ENCODE measurements at places on chromosomes 12 and 14. TPM values are rescaled to one million over a fixed set of nuclear protein-coding genes. Genes with fewer than 3 reads are reported as not detected.

FOXA1 gene
- total RNA-seq: 0.11 TPM

GLS2 gene
- 1.5 TPM for total RNA-seq

ALX1 gene
- not detected for total RNA-seq

GXYLT1 gene
- 9.8 TPM for total RNA-seq

SOAT2 gene
- not detected for total RNA-seq

SLCO1B3 gene
- not detected for total RNA-seq

ADAMTS20 gene
- not detected for total RNA-seq

PPP4R4 gene
- total RNA-seq: 1.2 TPM

CLSTN3 gene
- total RNA-seq: 60.7 TPM

YARS2 gene
- total RNA-seq: 29.3 TPM

LMNTD1 gene
- total RNA-seq: not detected

- no peaks in the 10 kb centered on the region for H3K27me3 ChIP-seq
- no peak overlapping the region for H3K4me3 ChIP-seq
- H3K36me3 ChIP-seq: peaks cover 20% of the 10 kb centered on the region
- H3K27ac ChIP-seq: no peak overlapping the region
Measured at GRCh38 chr12:57483466-57483865, 3.8 kb upstream of the ARHGAP9 start.

GRCh38 chr14:92751819-92752218 lies 3.4 kb upstream of the LGMN start:
- no peak overlapping the region for H3K4me3 ChIP-seq
- H3K27ac ChIP-seq: no peak overlapping the region
- peaks cover 3% of the 10 kb centered on the region for H3K36me3 ChIP-seq
- DNase-seq: no peak
- peaks cover 25% of the 10 kb centered on the region for H3K4me1 ChIP-seq

DNA sequence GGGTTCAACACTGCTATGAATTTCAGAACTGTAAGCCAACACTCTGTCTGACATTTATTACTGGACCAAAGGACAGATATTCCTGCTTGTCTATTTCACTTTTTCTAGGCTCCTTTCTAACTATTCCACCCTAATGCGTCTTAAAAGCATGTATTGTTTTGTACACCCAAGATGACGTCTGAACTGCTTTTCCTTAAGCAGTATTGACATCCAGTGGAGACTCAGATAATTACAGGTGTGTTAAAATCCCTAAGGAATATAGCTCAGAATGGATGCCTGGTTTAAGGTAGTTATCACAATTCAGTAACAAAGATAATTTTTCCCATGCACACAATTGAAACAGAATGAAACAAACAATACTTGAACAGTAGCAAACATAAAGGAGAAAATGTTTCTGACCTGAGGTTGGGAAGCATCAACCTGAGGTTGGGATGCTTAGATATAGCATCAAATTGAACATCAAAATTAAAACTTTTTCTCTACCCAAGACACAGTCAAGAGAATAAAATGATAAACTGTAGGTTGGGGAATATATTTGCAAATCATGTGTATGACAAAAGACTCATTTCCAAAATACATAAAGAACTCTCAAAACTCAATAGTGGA lies 93.7 kb upstream of the PTPRR start:
- no peak for DNase-seq
- H3K4me1 ChIP-seq: peaks cover 3% of the 10 kb centered on the region
- no peak overlapping the region for H3K4me3 ChIP-seq
- H3K27ac ChIP-seq: no peak overlapping the region

GRCh38 chr12:28925719-28926376 lies 223.2 kb upstream of the FAR2 start:
- DNase-seq: no peak
- H3K4me3 ChIP-seq: no peak overlapping the region
- H3K27ac ChIP-seq: no peak overlapping the region
- H3K27me3 ChIP-seq: no peaks in the 10 kb centered on the region
- H3K36me3 ChIP-seq: no peaks in the 10 kb centered on the region
- H3K4me1 ChIP-seq: no peaks in the 10 kb centered on the region

GRCh38 chr14:91575469-91576208 lies 65.5 kb upstream of the PPP4R3A start:
- H3K27ac ChIP-seq: no peak overlapping the region
- peaks cover 16% of the 10 kb centered on the region for H3K4me1 ChIP-seq
- no peak overlapping the region for H3K4me3 ChIP-seq

- no peak for DNase-seq
- H3K36me3 ChIP-seq: no peaks in the 10 kb centered on the region
- no peaks in the 10 kb centered on the region for H3K27me3 ChIP-seq
- no peak overlapping the region for H3K27ac ChIP-seq
- no peaks in the 10 kb centered on the region for H3K4me1 ChIP-seq
- no peak overlapping the region for H3K4me3 ChIP-seq
Measured at GRCh38 chr14:44613061-44613712, 106.1 kb upstream of the FSCB start.

GRCh38 chr12:80551897-80552296 lies 107.9 kb downstream of the PTPRQ start:
- no peak overlapping the region for H3K4me3 ChIP-seq
- H3K4me1 ChIP-seq: no peaks in the 10 kb centered on the region
- no peak overlapping the region for H3K27ac ChIP-seq
- no peaks in the 10 kb centered on the region for H3K36me3 ChIP-seq
- DNase-seq: no peak

DNA sequence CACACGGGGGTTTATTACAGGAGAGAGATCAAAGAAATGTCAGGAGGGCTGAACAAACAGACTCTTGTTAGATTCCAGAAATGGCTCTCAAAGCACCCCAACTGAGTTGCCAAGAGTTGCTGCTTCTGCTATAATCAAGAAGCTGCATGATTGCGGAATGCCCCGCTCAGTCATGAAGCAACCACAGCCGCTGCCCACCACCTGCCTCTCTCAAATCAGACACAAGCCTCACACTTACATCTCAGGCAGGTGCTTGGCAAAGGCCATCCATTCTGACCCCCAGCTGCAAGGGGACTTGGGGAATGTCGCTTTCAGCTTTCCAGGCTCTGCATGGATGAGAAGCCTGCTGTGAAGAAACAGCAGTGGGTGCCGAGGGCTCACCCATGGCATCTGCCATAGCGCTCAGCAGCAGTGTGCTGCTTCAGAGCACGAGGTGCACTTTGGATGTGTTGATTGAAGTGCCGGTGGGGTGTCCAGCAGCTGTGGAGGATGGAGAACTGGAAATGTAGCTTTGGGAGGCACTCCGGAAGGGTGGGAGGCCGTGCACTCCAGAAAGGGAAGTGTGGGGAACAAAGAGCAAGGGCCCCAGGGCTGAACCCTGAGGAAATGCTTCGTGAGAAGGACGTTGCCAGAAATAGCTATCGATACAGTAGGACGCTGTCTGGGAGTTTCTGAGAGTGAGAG lies 37.7 kb downstream of the LRRC74A start:
- no peak overlapping the region for H3K27ac ChIP-seq
- H3K27me3 ChIP-seq: peaks cover 13% of the 10 kb centered on the region
- H3K4me1 ChIP-seq: peaks cover 10% of the 10 kb centered on the region
- H3K4me3 ChIP-seq: no peak overlapping the region
- DNase-seq: no peak

DNA sequence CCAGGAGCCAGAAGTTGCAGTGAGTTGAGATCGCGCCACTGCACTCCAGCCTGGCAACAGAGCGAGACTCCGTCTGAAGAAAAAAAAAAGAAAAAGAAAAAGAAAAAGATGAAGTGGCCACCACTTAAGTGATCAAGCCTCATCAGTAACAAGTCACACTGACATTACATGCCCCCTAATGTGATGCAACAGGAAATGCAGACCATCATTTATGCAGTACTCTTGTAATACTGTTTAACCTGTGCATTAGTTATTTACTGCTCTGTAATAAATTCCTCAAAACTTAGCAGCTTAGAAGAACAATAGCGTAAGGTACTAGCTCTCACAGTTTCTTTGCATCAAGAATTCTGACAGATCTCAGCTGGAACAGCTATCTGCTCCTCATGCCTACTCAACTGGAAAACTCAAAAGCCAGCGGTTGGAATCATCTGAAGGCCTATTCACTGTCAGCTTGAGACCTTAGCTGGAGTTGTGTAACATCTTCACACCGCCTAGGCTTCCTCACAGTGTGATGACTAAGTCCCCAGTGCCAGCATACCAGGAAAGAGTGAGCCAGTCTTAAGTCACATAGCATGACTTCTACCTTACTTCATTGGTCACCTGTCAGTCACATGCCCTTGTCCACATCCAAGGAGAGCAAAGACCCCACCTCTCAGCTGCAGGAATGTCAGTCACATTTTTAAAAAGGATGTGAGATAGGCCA lies 31.5 kb downstream of the EPS8 start:
- H3K27ac ChIP-seq: no peak overlapping the region
- H3K27me3 ChIP-seq: peaks cover 8% of the 10 kb centered on the region
- no peak for DNase-seq
- H3K36me3 ChIP-seq: no peaks in the 10 kb centered on the region
- peaks cover 4% of the 10 kb centered on the region for H3K4me1 ChIP-seq

DNA sequence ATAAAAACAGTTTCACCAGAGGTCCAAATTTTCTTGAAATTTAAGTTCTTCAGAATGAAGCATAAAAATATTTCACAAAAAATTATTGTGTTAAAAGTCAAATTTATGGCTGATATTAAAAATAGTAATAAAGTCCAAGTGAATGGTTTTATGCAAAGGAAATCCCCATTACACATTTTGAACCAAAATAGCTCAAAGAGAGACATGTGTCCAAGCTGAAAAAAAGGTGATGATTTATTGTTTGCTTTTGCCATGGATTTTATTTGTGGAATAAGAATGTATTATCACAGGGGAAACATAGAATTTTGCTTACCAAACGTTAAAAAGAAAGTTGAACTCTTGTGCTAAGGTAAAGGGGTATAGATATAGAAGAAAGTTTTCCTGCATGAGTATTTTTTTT lies 4.6 kb downstream of the FOXG1 start:
- no peak for DNase-seq
- peaks cover 46% of the 10 kb centered on the region for H3K27me3 ChIP-seq
- H3K4me3 ChIP-seq: no peak overlapping the region
- no peaks in the 10 kb centered on the region for H3K4me1 ChIP-seq
- H3K27ac ChIP-seq: no peak overlapping the region

- H3K4me3 ChIP-seq: peak within 1 kb of the TSS; percentile 85
- H3K36me3 ChIP-seq: peaks cover 6% of the 10 kb centered on the region
- H3K27ac ChIP-seq: peak within 1 kb of the TSS; percentile 79
- no peaks in the 10 kb centered on the region for H3K27me3 ChIP-seq
- no peak for DNase-seq
- H3K4me1 ChIP-seq: peaks cover 23% of the 10 kb centered on the region
Measured at GRCh38 chr14:105486163-105486973, at the start of gene CRIP1. TSS of gene CRIP1 (plus strand) at chr14:105486886. CDS start at chr14:105487260, 374 bp downstream.

GRCh38 chr14:50085570-50086320 lies 30.6 kb downstream of the VCPKMT start:
- H3K27me3 ChIP-seq: no peaks in the 10 kb centered on the region
- peaks cover 15% of the 10 kb centered on the region for H3K36me3 ChIP-seq
- H3K4me3 ChIP-seq: peak overlapping the region; percentile 6
- H3K27ac ChIP-seq: peak overlapping the region; percentile 91
- peak; percentile 9 for DNase-seq
- peaks cover 80% of the 10 kb centered on the region for H3K4me1 ChIP-seq

DNA sequence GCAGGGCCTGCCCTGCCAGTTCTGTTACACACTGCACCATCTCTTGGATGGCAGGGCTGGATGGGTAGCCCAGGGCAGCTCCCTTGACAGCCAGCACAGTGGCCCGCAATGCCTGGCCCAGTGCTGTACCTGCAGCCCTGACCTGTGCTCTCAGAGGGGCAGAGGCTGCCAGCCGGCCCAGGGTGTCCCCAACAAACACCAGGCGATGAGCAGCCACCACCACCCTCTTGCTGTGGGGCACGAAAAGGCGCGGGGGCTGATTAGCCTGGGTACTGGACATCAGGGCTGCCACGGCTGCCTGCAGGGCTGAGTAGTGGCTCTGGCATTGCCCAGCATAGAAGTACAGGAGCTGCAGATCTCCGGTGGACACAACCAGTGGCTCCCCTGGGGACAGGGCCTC lies 4.6 kb upstream of the SLC22A17 start:
- H3K27ac ChIP-seq: no peak overlapping the region
- H3K4me3 ChIP-seq: no peak overlapping the region
- H3K27me3 ChIP-seq: peaks cover 36% of the 10 kb centered on the region
- no peak for DNase-seq
- peaks cover 3% of the 10 kb centered on the region for H3K4me1 ChIP-seq

DNA sequence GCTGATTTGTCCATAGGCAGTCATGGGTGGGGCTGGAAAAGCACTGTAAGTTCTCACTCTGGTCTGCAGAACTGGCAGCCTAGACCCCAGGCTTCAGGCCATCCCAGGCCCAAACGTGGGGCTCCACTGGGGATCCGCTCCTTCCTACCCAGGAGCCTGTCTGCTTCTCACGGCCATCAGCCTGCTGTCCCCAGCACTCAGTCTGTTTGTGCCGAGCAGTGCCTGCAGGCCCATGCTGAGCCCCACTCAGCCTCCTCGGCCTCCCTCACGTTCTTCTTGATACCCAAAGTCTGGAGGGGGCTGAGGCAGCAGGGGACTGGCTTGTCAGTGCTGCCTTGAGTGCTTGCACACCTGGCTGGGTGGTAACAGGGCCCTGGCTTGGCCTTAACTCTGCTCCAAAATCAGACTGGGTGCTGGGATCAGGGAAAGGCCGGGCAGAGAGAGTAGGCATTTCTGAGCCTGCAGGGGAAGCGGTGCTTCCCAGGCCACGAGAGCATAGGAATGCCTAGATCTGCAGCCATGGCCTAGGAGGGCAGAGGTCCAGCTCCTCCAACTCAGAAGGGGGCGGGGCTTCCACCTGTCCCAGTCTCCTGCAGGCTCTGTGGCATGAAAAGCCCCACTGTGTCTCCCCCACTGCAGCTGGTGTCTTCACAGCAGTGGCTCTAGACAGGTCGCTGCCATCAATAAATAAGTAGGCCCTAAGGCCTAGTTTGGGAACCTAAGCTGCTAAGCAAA lies 772.4 kb upstream of the FBXO33 start:
- H3K27ac ChIP-seq: no peak overlapping the region
- no peak overlapping the region for H3K4me3 ChIP-seq
- no peaks in the 10 kb centered on the region for H3K36me3 ChIP-seq

GRCh38 chr12:29743077-29743476 lies 40.7 kb downstream of the TMTC1 start:
- H3K36me3 ChIP-seq: no peaks in the 10 kb centered on the region
- H3K4me3 ChIP-seq: no peak overlapping the region
- no peaks in the 10 kb centered on the region for H3K27me3 ChIP-seq
- H3K27ac ChIP-seq: no peak overlapping the region
- DNase-seq: no peak
- no peaks in the 10 kb centered on the region for H3K4me1 ChIP-seq

DNA sequence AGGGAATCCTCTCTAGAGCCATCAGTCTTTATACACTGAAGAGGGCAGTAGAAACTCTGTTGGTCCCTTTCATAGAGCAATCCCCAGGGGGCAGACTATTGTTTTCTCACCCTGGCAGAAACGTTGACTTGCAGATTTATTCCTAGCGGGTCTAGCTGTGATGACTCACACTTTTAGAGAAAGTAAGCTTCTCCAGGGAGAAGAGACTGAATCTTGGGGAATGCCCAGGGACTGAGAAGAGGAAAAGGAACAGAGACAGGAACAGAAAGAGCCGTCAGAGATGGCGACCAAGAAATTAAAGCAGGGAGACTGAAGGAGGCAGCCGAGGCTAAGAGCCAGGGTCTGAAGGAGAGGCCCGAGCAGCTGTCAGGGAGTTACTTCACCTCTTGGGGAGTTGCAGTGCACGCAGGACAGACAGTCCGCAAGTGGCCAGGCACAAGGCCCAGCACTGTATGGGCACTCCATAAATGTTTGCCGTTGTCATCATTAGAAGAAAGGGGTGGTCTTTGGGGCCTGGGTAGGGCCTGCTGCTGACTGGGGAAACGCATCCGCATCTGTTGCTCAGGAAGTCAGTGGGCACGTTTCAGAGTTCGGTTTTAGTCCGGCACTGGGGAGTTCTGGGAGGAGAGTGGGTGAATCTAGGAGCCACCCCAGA lies 13.0 kb downstream of the PLEKHG6 start:
- peak overlapping the region; percentile 45 for H3K4me3 ChIP-seq
- H3K27ac ChIP-seq: peak overlapping the region; percentile 60
- H3K36me3 ChIP-seq: peaks cover 4% of the 10 kb centered on the region

Data from activated T-helper 2 cell treated with anti-CD3 and anti-CD28 coated beads, Interferon-gamma antibody, Interleukin-2, Interleukin-4, amounts not matched to agents 10 μg/mL and 5 μg/mL and 100 μg/mL, durations not matched to agents 14 hours and 24 hours and 36 hours (primary cell).